ENCODE measurements at places on chromosomes 7 and 10. TPM values are rescaled to one million over a fixed set of nuclear protein-coding genes. Genes with fewer than 3 reads are reported as not detected.

Gene LLCFC1
- not detected for total RNA-seq

Gene NEUROG3
- not detected for total RNA-seq

Gene CFAP69
- 2.2 TPM for total RNA-seq

Gene GDF10
- not detected for total RNA-seq

Gene IDI2
- not detected for total RNA-seq

Gene TMEM225B
- 0.76 TPM for total RNA-seq

Gene GIMAP2
- not detected for total RNA-seq

Gene TDRD1
- not detected for total RNA-seq

Gene PBLD
- total RNA-seq, result 3.5 TPM

Gene FAM180A
- not detected for total RNA-seq

Gene GBX1
- not detected for total RNA-seq

Gene TRIM50
- total RNA-seq, result not detected

Gene GPR15LG
- not detected for total RNA-seq

Gene SNCG
- total RNA-seq, result 12.8 TPM

Gene TSPAN14
- total RNA-seq, result 171 TPM

Gene LRCH4
- 20.4 TPM for total RNA-seq

Gene ELMO1
- 1.6 TPM for total RNA-seq

Gene RASSF4
- 1.8 TPM for total RNA-seq

Gene UBTD1
- total RNA-seq, result 11.2 TPM

Gene LRWD1
- 33.2 TPM for total RNA-seq

Gene JMJD1C
- 26.5 TPM for total RNA-seq

Gene GCC1
- total RNA-seq, result 14.2 TPM

Gene OPN4
- total RNA-seq, result not detected

Gene NPC1L1
- total RNA-seq, result 0.06 TPM

Gene CFTR
- not detected for total RNA-seq

Gene PNLIPRP1
- total RNA-seq, result not detected

Gene EBF3
- total RNA-seq, result 0.20 TPM

Gene ANAPC16
- total RNA-seq, result 82.6 TPM

Gene PWWP2B
- total RNA-seq, result 15.6 TPM

Gene ERVW-1
- not detected for total RNA-seq

Gene DGKI
- total RNA-seq, result not detected

Gene PHKG1
- total RNA-seq, result 0.52 TPM

Gene C10orf62
- not detected for total RNA-seq

Gene FXYD4
- total RNA-seq, result not detected

Gene ADRA2A
- not detected for total RNA-seq

Gene BUB3
- 176 TPM for total RNA-seq

Data from A549 treated with ZK216348 at 1 μM for 4 hours (cell line).